ENCODE measurements at places on chromosomes 3 and 15.

DNA sequence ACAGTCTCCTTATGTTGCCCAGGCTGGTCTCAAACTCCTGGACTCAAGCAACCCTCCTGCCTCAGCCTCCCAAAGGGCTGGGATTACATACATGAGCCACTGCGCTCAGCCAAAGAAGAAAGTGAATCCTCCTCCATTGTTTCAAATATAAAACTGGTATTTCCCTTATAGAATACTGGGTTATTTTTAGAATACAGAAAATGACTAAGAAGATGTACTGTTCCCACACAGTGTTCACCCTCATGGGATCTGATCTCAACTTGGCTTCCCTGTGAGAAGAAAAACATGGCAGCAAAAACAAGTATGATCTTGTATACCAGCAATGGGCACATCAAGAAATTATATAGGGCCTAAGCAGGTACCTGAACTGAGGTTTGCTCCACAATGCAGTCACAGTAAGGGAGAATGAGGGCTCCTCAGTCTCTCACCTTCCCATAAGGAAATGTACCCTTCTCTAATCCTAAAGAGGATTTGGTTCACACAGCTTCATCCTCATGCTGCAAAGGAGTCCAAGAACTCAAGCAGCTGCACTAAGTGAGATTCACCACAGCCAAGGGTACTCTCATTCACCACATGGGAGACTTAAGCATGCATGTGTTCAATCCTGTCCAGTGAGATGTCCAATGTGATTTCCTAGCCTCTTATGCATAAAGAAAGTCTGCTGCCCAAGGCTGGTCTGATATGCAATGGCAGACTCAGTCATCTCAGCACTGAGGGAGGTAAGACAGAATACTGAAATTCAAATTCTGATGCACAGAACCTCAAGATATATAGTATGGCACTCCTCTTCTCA lies 25.8 kb downstream of the USP4 start:
- DNase-seq, result no peak

DNA sequence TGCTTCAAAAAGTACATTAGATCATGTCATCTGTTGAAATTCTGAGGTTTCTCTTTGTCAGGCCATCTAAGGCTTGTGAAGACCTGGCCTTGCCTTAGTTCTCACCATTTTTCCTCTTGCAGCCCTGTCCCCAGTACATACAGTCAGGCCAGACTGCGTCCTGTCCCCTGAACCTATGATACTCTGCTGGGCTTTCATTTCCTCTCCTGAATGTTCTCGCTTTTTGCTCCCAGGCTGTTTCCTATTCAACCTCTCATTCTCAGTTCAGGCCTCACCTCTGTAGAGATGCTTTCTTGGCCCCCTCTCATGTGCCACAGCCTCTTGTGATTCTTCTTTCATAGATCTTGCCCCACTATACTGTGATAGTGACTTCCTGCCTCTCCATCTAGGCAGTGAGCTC lies 648.8 kb upstream of the KCNMB2 start:
- DNase-seq, result no peak

DNA sequence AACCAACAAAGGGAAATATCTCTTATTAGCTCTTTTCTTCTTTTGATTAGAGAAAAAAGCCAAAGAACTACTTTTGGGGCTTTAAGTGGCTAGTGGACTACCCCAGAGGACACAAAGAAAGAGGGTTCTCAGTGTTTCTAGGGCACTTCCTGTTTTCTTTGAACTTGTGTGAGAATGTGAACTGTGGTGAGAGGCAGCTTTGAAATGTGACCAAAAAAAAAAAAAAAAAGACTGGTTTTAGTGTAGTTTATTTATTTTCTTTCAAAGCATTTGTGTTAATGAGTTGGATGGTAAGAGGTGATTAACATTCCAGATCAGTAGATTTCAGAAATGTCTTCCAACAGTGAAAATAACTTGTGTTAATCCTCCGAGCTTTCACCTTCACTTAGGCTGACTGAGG lies 32.4 kb downstream of the SELENOT start:
- no peak for DNase-seq

DNA sequence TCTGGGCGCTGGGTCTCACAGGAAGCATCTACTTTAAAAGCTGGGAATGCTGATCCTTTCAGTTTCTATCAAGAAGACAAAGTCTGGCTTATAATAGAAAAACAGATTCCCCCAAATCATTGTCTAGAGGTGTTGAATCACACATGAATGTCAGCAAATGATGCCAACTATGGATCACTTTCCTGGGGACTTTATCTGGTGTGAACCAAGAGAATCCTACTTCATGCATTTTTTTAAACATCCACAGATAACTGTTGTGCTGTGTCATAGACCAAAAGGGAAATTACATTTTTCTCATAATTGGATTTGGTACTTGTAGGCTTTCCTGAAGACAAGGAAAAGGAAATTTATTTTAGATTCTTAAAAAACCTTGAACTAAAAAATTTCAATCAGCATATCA lies 132.7 kb downstream of the CD47 start:
- no peak for DNase-seq

DNA sequence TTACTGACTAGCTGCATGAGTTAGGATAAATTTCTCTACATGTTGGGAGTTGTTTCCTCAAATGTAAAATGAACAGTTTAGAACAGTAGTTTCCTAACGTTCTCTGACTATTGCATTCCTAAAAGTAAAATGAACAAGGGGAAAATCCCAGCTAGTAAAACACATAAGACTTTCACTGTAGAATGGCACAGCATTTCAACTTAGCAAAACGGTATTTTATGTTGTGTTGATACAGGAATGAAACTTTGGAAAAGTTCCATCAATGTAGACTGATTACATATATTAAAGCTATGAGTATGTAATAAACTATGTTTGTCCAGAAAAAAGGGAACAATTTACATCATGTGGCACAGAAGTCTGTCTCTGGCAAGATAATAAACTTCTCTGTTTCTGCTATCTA lies 297.4 kb upstream of the EPHA3 start:
- no peak for DNase-seq

GRCh38 chr3:169146179-169146665 lies 517.3 kb downstream of the MECOM start:
- no peak for DNase-seq

- no peak for DNase-seq
These were observed 8.6 kb downstream of the FBXL22 start for GRCh38 chr15:63605816-63606215.

- no peak for DNase-seq
These were observed 33.2 kb downstream of the MYO5C start for GRCh38 chr15:52262364-52262763.

DNA sequence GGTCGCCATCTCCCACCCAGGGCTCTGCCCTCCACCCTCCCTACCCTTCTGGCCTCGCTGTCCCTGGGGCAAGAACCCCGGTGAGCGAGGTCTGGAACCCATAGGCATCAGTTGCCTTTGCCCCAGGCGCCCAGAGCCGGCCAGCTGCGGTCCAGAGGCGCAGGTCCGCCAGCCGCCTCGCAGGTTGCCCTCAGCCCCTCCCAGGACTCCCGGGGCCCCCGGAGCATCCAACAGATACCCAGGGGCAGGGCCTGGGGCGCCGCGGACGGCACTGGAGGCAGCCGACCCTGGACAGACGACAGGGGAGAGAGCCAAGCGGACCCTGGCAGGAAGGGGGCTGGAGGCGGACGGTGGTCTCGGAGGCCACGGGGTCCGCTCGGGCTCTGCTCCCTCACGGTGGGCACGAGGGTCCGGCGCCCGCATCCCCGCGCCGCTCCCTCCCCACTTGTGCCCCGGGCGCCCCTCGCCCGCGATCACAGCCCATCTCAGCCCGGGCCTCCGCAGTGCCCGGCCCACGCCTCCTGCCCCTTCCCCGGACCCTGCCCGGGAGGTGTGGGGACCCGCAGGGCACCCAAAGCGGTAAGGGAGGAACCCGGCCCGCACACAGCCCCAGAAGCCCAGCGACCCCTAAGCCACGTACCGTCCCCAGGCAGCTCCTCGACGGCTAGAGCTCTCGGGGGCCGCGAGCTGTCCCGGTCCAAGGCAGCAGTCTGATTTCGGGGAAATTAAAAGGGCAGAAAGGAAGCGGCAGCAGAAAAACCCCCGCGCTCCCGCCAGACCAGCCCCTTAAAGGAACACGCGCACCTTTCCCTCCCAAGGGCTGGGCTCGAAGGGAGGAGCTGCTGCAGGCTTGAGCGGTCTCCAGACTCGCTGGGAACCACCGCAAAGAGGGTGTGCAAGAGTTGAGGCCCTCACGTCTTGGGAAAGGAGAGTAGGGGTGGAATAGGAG lies at the start of gene HAPLN3:
Gene HAPLN3, minus strand, starts transcription at position 726 of the 949 bp plus-strand sequence. CDS start 8,246 bp downstream, outside the sequence.
- DNase-seq, result no peak

DNA sequence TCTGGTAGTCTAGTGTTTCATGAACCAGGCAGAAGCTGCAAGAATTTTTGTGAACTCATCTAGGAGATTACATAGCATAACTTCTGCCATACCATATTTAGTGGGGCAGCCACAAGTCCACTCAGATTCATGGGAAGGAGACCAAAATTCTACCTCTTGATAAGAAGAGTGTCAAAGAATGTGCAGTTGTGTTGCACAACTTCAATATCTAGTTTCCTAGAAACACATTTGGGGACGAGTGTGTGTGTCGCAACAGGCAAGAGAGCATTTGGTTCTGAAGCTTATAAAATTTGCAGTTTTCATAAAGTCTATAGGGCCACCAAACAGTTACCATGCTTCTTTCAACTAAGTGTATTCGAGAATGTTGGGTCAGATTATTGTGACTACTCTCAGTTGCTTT lies 115.3 kb downstream of the KCNH8 start:
- no peak for DNase-seq

DNA sequence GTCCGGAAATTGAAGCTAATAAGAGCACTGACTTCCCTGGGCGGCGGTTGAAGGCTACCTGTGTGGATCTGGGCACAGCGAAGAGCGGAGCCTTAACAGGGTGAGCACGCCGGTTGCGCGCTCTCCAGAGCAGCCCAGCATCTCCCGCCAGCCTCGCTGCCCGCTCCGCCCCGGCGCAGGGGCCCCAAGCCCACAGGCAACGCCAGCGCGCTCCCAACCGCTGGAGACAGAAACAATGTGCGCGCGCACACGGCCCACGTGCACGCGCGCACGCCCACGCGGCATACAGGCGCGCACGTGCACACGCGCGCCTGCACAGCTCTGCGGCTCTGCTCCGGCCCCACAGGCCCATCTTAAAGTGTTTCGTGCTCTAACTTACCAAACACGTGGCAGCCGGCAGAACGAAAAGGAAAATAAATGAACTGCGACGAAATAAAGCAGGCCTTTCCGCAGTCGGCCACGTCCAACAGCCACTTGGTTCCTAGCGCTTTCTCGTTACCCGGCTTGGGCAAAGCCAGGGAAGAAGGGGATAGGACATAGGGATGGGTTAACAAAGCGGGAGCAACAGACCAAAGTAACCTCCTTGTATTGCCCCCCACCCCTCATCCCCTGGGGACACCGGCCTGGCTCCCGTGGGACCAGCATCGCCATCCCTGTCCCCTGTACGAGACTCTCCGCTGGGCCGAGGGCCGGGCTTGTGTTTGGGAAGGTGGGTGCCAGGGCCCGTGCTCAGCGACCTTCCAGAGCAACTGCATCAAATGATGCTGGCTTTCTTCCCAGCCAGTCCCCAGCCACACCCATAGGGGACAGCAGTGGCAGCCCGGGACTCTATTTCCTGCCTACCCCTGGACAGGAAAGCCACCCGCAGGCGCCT lies 203.7 kb downstream of the ABHD5 start:
- DNase-seq, result peak; percentile 35

GRCh38 chr3:147945968-147946519 lies 536.9 kb downstream of the ZIC1 start:
- DNase-seq, result peak; percentile 80

GRCh38 chr3:46883054-46883829 lies 5.7 kb downstream of the PTH1R start:
- no peak for DNase-seq

- no peak for DNase-seq
These were observed 42.2 kb downstream of the DNAJC13 start for GRCh38 chr3:132459551-132459950.

GRCh38 chr3:112038863-112039262 lies 4.3 kb downstream of the TMPRSS7 start:
- no peak for DNase-seq

GRCh38 chr3:40969341-40969740 lies 230.0 kb upstream of the CTNNB1 start:
- no peak for DNase-seq

- DNase-seq, result no peak
These were observed 1003.9 kb upstream of the EPHA6 start for GRCh38 chr3:95810462-95810861.

GRCh38 chr15:90686435-90687218 lies 30.5 kb upstream of the BLM start:
- no peak for DNase-seq

DNA sequence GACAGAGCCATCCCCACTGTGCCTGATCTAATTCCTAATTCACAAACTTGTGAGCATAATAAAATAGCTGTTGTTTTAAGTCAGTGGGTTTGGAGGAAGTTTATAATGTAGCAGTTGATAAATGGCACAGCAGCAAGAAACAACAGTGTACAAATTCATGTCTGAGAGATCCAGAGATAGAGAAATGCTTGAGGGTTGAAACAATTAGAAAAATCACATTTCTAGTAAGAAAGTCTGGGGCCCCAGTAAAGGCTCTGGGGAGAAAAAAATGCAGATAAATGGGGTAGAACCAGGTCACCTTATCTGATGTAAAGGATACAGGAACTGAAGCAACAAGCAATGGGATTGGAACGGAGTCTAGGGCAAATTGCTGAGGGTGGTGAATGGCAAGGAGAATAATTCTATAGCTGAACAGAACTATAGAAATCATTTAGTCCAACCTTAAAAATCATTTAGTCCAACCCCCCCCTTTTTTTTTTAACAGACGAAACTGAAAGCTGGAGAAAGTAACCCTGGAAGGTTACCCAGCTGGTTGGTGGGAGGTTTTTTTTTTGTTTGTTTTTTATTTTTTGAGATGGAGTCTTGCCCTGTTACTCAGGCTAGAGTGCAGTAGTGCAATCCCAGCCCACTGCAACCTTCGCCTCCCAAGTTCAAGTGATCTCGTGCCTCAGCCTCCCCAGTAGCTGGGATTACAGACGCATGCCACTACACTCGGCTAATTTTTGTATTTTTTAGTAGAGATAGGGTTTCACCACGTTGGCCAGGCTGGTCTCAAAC lies 14.3 kb upstream of the SHQ1 start:
- no peak for DNase-seq

- no peak for DNase-seq
These were observed 4.3 kb downstream of the SIDT1 start for GRCh38 chr3:113536627-113537101.

DNA sequence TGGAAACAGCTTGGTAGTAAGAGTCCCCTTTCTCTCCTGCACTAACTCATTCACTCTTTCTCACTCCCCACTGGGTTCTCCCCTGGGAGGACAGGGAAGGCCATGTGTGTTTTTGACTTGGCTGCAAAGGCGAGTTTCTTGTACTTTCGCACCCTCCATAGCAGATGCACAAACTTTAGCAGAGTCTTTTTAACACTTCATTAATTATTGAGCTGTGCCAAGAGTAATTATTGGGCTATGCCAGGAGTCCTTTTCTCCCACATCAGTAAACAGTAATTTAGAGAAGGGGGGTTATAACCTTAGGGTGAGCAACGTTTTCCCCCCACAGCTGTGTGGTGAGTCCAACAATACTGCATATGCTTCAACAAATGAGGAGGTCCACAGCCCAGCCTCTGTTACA lies 224.4 kb upstream of the ATP11B start:
- no peak for DNase-seq
